ENCODE measurements at places on chromosomes 13 and 19.

DNA sequence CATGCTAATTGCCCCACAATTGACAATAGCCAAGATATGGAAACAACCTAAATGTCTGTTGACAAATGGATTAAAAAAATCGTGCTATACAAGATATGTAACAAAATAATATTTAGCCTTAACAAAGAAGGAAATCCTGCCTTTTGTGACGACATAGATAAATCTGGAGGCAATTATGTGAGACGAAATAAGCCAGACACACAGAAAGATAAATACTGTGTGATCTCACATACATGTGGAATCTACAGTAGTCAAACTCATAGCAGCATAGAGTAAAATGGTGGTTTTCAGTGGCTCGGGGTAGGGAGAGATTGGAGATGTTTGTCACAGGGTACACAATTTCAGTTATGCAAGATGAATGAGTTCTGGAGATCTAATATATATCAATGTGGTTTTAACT, 895.8 kb downstream of the SLITRK6 start:
- no peak for DNase-seq

DNA sequence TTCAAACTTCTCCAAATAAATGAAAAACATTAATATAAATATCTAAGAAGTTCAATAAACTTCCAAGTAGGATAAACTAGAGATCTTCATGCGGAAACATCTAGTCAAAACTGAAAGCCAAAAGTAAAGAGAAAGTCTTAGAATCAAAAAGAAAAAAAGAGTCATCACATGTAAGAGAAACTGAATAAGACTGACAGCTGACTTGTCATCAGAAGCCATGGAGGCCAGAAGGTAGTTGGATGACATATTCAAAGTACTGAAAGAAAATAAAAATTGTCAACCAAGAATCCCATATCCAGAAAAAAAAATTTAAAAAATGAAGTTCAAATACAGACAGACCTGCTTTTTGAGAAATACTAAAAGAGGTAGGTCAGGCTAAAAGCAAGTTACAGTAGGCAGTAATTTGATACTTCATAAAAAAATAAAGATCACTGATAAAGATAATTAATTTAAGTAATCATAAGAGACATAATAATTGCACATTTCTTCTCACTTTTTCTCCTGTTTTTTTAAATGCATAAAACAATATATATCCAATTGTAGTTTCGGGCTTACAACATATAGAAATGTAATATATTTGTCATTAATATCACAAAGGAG, 327.6 kb upstream of the PCDH9 start:
- no peak for DNase-seq

DNA sequence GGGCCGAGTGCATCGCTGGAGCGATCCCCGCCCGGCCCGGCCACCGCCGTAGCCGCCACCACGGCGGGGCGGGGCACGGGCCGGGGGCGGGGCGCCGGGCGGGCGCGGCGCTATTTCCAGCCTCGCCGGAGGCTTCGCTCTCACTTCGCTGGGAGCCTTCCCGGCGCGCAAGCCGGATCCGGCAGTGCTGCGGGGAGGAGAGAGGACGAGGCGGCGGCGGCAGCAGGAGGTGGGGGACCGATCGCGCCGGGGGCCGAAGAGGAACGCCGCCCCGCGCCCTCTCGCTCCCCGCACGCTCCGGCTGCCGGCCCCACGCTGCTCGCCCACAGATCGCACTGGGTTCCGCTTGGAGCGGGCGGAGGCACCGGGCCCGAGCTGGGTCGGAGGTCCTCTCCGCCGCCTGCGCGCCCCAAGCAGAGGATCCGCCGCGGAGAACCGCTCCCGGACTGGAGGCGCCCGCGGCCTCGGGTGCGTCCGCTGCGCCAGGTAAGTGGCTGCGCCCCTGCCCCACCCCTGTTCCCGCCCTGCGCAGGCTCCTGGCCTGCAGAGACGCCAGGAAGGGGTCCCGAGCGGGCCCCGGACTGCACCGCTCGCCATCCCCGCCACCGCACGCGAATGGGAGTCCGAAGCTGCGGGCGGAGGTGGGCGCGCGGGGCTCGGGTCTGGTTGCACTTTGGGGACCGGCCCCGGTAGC, at the start of gene CHST8:
TSS of gene CHST8 (plus strand) at position 143 of the 694 bp plus-strand sequence. CDS start 67,309 bp downstream, outside the sequence.
- no peak for DNase-seq

DNA sequence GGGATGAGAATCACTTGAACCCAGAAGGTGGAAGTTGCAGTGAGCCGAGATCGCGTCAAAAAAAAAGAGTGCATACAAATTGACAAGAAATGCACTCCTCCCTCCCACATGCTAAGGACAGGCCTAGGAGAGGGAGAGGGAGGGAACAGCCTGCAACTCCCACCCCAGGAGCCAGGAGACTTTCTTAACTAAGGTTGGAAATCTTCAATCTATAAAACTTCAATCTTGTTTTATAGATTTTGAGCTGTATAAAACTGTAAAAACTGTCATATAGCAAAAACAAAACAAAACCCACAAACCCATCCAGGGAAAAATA, 1.3 kb upstream of the SYCN start:
- DNase-seq, result no peak

DNA sequence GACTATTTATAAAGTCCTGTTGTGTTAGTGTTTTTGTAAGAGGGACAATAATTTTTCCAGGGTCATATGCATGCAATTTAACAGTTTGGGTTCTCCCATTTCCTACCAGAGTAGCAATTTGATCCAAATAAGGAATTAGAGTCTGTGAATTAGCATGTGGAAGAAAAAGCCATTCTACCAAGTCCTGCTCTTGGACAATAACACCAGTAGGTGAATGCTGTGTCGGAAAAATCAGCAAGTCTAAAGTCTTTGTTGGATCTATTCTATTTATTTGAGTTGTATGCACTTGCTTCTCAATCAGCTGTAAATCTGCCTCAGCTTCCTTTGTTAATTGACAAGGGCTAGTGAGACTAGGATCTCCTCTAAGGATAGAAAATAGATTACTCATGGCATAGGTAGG, 21.4 kb upstream of the IL17D start:
- no peak for DNase-seq

GRCh38 chr13:21461131-21461530, 2.0 kb upstream of the ZDHHC20 start:
- no peak for DNase-seq

DNA sequence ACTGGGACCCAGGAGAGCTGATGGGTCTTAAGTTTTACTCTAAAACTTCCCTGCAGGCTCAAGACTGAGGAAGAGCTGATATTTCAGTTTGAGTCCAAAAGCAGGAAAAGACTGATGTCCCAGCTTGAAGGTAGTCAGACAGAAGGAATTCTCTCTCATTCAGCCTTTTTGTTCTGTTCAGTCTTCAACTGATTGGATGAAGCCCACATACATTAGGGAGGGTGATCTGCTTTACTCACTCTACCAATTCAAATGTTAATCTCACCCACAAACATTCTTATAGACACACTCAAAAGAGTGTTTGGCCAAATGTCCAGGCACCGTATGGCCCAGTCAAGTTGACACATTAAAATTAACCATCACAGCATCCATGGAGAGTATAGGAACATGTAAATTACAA, 173.5 kb downstream of the KCNRG start:
- DNase-seq, result no peak
